ENCODE measurements at places on chromosomes 1 and 21.
A peak's percentile ranks its signal among the peaks of the same experiment; 100 is the strongest.

GRCh38 chr1:25642574-25643108, 26.1 kb downstream of the MAN1C1 start:
- peak; percentile 70 for DNase-seq

GRCh38 chr1:33454646-33455282, 17.7 kb upstream of the ZSCAN20 start:
- DNase-seq, result no peak

DNA sequence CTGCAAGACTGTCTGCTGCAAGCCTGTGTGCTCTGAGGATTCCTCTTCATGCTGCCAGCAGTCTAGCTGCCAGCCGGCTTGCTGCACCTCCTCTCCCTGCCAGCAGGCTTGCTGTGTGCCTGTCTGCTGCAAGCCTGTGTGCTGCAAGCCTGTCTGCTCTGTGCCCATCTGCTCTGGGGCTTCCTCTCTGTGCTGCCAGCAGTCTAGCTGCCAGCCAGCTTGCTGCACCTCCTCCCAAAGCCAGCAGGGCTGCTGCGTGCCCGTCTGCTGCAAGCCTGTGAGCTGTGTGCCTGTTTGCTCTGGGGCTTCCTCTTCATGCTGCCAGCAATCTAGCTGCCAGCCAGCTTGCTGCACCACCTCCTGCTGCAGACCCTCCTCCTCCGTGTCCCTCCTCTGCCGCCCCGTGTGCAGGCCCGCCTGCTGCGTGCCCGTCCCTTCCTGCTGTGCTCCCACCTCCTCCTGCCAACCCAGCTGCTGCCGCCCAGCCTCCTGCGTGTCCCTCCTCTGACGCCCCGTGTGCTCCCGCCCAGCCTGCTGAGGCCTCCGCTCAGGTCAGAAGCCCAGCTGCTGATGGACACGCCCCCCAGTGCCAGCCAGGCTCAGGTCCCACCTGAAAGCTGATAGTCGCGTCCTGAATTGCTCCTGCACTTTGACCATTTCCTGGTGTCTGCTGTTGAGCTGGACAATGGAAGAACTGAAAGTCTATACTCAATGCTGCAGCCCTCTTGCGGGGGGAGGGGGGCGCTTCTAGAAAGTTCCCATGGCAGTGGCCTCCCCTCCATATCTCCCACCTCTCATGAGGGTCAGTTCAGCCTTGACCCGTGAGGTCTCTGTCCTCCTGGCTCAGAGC, 1.2 kb downstream of the KRTAP10-4 start:
- DNase-seq, result no peak

DNA sequence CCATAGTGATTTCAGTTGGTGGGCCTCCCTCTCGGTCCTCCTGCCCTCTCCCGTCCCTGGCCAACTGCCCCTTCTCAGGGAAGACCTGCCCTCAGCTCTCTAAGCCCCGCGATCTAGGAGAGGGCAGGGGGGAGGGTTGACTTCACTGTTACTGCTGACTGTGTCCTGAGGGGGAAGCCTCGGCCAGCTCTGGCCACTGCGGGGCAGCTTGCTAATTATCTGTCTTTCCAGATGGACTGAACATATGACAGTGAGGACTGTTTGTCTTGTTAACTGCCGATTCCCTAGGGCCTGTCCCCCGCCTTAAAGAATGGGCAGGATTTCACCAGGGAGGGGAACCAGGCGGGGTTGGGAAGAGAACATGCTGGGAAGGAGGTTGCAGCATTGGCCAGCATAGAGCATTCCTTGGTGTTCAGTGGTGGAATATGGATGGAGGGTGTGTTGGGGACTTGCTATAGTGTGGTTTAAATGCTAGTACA, 22.9 kb downstream of the NIPAL3 start:
- no peak for DNase-seq

DNA sequence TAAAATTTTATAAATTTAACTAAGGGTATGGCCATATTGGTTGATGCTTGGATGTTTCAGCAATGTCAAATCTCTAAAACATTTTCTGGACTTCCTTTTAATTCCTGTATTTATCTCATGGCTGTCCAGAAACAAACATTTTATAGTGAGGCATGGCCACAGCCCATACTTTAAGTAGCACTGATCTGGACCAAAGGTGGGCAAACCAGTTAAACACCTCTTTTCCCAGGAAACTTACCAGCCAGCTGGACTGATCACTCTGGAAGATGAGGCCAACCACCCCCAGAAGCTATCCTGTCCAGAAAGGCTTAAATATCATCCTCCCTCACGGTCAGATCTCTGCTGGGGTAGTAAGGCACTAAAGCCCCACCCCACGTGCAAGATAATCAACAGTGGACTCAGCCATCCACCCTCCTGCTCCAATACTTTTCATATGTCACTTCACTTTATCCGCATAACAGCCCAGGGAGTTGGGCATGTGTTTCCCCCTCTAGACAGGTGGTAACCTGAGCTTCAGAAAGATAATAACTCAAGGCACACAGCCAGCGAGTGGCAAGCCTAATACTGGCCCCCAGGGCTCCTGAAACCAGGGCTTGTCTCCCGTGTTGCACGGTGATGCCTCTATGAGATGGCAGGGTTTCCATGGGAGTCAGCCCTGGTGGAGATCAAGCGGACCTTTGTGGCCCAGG, 120.5 kb upstream of the NGF start:
- no peak for DNase-seq

GRCh38 chr1:116991171-116991845, 10.3 kb upstream of the CD101 start:
- DNase-seq, result no peak

DNA sequence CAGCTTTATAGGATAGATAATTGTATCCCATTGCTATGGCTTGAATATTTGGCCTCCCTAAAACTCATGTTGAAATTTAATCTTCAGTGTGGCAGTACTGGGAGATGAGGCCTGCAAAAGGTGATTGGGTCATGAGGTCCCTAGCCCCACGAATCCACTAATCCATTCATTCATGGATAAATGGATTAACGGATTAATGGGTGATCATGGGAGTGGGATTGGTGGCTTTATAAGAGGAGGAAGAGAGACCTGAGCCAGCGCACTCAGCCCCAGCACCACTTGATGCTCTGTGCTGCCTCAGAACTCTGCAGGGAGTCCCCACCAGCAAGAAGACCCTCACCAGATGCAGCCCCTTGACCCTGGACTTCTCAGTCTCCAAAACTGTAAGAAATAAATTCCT, 32.0 kb downstream of the S100A6 start:
- DNase-seq, result no peak

DNA sequence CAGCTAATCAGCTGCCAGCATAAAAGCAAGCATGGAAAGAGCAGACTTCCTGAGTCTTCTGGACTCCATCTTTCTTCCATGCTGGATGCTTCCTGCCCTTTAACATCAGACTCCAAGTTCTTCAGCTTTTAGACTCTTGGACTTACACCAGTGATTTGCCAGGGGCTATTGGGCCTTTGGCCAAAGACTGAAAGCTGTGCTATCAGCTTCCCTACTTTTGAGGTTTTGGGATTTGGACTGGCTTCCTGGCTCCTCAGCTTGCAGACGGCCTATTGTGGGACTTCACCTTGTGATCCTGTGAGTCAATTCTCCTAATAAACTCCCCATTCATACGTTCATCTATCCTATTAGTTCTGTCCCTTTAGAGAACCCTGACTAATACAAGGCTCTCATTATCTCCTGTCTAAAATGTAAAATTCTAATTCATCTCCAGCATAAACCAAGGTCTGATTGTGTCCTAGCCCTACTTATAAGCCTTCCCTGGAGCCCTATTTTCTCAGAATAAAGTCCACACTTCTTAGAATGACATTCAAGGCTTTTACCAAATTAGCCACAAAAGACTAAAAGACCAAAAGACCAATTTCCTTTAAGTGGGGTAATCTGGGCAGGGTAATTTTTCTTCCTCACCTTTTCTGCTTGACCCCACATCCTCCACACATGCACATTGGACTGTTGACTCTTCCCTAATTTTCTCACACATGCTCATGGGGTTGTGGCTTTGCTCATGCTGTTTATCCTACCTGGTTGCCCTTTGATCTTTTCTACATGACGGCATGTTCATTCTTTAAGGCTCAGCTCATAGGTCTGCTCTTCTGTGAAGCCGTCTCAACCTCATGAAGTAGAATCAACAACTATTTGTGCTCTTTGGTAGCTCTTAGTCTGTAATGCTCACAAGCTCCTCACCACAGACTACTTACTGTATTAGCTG, 18.1 kb upstream of the ENAH start:
- no peak for DNase-seq

- no peak for DNase-seq
Observed at GRCh38 chr1:182357171-182357570, 34.4 kb downstream of the GLUL start.

GRCh38 chr1:172917972-172918371, 132.8 kb downstream of the TNFSF18 start:
- no peak for DNase-seq

GRCh38 chr1:226610671-226611070, 62.1 kb downstream of the STUM start:
- no peak for DNase-seq

DNA sequence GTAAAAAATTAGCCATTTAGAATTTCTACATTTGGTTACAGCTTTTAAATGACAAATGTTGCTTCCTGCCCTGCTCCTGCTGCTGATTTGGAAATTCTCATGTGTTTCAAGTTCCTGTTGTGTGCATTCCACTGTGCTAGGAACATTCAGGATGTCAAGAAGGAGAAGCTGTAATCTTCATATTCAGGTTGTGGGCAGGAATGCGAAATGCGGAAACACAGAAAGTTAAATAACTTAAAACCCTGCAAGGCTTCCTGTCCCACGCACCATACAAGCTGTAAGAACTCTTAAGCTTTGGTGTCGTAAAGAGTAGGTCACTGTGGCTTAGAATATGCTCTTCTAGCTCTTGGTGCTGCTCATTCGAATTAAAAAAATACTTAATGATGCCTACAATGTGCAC, 52.6 kb downstream of the S100B start:
- DNase-seq, result no peak

DNA sequence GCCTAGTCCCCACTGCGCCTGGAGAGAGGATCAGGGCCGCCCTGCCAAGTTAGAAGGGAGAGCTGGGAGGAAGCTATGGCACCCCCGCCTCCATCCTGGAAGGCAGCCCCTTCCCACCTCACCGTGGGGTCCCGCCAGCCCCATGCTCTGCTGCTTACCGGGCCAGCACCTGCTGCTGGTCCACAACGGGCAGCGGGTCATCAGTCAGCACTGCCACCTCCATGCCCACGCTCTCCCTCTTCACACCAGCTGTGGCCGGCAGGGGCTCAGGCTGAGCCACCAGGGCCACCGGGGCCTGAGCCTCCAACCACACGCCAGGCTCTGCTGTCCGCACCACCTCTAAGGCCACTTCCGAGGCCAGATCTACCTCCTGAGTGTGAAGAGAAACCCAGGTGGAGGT, 23.5 kb upstream of the DDOST start:
- DNase-seq, result no peak

- DNase-seq, result peak; percentile 68
Observed at GRCh38 chr1:224623743-224624333, 7.7 kb downstream of the CNIH3 start.

- DNase-seq, result peak; percentile 61
Observed at GRCh38 chr1:47710329-47711071, 272.7 kb downstream of the FOXD2 start.

- no peak for DNase-seq
Observed at GRCh38 chr1:214220891-214221290, 60.1 kb upstream of the SMYD2 start.

DNA sequence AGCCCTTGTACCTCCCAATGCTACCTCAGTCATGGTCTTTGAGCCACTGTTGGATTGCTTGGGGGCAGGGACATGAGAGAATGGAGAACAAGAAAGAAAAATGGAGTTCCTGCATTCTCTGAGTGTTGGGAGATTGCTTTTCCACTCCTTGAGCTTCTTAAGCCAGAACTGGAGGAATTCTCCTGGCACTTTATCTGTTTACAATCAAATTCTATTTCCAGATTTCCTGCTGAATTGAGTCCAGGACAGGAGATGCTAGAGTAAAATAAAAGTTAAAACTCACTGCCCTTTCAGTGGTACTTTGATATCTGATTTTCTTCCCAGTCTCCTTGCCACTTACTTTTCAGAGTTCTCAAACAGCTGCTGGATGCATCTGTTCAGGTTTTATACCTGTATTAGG, 24.4 kb upstream of the DEPDC1 start:
- no peak for DNase-seq

DNA sequence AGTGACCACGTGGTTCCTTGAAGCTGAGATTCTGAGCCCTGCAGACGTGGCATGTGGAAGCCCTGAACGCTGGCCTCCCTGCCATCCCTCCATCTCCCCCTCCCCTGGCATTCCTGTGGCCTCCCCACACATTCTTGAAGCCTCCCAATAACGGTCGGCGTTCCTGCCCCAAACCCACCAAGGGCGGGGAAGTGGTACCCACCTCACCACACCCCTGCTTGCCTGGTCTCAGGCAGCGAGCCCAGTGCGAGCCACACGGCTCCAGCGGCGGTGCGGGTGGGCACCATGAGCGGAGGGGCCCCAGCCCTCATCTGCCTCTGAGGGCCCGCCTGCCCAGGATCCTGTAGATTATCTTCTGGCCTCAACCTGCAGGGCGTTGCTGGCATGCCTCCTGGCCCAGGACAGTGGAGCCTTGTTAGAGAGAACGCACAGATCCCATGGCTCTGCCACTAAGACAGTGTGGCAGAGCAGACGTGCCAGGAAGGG, 20.6 kb upstream of the PRELP start:
- no peak for DNase-seq

DNA sequence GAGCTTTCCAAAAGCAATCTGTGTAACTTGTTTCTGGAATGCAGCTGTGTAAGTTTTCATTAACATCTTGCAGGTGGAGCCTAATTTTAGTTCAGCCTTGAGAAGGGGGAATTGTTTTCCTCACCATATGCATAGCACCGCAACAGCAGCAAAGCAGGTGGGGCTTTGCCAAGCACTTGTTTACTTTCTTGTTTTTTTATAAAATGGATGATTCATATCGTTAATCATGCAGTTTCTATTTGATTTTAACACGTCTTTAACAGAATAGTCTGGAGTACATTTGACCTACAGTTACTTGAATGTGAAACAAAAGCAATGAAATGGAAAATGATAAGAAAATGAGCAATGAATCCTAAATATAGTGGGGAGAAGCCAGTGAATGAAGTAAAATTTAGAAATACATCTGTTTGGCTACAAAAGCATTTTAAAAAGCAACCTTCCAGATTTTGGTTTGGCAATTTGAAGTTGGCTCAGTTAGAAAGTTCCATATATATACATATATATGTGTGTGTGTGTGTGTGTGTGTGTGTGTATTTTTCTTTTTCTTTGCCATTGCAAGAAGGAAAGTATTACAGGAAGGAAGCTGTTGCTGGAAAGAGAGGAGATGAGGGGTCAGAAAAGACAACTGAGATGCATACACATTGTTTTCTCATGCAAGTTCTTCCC, 119.0 kb upstream of the ADGRL2 start:
- no peak for DNase-seq

DNA sequence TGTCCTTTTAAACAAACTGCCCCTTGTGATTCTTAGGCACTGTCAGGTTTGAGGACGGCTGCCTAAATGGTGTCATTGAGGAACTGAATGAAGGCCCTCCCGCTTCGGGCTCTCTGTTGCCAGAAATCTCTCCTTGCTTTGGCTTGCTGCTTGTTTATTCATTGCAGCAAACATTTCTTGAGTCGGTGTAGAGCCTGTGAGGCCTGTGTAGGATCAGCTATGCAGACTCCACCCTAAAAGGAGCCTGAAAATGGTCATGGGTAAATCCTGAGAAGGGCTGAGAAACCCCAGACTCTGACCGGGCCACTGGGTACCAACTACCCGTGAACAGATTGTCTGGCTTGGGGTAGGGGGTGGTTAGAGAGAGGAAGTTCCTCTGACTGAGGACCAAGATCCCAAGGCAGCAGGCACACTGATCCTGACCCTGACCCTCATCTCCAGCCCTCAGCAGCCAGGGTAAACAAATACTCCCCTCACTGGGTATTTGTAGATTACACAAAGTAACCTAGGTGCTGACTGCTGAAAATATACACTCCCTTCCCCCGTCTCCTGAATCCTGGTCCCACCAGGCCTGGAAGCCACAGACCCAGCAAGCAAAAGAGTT, 3.1 kb downstream of the IL6R start:
- DNase-seq, result no peak
